ENCODE measurements at places on chromosomes 12 and 14.

DNA sequence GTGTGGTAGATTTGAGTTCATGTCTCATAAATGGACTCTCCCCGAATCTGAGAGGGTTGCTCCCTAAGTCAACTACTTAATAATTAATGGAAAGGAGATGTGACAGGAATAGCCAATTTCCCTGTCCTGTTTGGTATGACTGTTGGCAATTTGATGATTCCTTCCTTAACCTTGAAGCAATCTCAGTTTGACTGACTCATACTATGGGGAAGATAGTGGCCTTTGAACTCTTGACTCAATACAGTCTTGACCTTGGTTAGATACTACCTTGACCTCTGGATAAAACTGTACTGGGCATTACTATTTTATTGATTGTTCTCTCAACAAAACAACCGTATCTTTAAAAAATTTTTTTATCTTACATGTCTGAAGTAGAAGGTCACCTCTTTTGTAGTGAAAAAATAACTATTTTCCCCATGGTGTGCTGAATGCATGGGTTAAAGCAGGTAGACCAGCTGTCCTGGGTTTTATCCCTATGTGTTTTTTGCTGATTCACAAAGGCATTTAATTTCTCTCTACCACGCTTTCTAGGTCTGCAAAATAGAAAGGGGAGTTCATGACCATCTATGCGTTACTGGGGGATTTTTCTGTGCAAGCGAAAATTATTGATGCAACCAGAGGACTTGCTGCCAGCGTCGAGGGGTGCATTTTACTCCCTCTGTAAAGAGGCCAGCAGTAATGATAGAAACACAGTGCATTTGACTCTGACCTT lies 80.1 kb downstream of the ETV6 start:
- no peak for DNase-seq

- no peak for DNase-seq
Measured at GRCh38 chr14:52299692-52300278, 14.3 kb upstream of the PTGER2 start.

GRCh38 chr14:25607192-25607591 lies 557.2 kb upstream of the STXBP6 start:
- no peak for DNase-seq

GRCh38 chr12:121805171-121806008 lies 1.6 kb downstream of the SETD1B start:
- peak; percentile 53 for DNase-seq

DNA sequence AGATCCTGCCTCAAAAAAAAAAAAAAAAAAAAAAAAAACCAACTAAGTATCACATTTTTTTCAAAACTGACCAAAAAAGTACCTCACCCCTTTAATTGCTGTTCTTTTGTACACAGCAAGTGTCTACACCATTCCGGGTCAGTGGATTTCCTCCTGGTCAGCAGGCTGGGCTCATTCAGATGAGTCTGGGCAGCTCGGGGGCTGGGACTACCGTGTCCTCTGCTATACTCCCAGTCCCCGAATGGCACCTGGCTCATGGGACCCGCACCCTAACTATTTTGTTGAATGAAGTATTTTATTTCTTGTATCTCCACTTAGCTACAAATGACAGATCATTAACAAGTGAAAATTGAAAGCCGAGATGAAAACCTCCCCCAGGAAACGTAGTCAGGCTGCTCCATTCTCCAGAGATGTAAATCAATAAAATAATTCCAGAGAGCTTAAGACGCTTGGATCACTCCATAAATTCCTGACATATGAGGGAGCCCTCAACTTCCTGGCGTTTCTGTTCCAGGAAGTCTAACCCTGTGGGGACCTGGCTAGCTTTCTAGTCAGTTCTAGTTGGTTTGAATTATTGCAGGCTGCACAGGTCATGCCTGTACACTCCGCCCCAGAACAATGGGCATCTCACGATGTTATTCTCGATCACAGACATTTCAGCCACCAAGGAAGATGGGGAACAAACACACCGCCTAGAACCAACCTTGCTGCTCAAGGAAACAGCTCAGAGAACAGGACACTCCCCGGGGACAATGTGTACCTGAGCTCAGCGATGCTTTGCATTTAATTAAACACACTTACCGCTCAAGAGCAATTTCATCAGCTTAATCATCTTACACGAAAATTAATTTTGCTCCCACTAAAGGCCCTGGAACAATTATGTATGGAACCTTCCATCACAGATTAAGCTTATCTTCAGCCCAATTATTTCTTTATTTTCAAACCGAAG lies 76.3 kb downstream of the RIMBP2 start:
- DNase-seq, result no peak

DNA sequence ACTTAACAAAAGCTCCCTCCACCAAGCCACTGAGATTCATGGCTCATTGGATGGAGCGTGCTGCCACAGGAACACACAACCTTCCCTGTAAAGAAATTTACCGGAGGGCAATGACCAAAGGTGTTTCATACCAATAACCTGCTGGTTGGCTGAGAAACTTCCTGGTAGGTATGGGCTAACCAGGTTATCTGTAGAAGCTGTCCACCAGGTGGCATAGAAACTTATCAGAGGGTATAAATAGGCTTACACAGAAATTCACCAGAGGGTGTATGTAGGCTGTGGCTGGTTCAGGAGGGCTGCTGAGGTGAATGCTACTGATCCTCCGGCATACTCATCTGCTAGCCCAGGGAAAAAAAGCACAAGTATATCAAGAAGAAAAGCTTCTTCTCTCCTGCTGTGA lies 27.1 kb upstream of the MTERF2 start:
- no peak for DNase-seq

- DNase-seq, result no peak
Measured at GRCh38 chr14:56603648-56604047, 24.1 kb downstream of the TMEM260 start.

DNA sequence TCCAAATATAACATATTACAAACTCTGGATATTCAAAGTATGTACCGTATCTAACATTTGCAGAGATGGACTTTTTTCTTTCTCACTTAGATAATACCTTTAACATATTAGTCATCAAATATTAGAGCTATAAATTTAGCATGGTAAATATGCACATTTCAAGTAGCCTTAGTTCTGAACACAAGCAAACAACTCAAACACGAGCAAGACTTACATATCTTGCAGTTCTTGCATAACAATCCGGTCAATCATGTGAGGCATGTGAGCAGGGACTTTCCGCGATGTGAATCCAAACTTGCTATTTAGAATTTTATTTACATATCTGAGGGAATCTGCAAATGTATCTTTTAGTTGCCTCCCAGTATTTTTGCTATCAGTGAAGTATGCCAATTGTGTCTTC lies 22.1 kb upstream of the SYCP3 start:
- DNase-seq, result no peak

DNA sequence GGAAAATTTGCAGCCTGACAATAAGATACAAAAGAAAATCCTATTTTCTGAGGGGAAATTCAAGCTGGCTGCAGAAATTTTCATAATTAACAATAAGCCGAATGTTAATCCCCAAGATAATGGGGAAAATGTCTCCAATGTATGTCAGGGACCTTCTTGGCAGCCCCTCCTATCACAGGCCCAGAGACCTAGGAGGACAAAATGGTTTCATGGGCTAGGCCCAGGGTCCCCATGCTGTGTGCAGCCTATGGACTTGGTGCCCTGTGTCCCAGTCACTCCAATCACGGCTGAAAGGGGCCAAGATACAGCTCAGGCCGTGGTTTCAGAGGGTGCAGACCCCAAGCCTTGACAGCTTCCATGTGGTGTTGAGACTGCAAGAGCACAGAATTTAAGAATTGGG lies 11.2 kb downstream of the C12orf50 start:
- DNase-seq, result no peak

GRCh38 chr12:10179776-10180181 lies 947 bp downstream of the TMEM52B start:
- no peak for DNase-seq

GRCh38 chr12:91511795-91512420 lies 329.3 kb upstream of the DCN start:
- DNase-seq, result no peak

- peak; percentile 90 for DNase-seq
Measured at GRCh38 chr12:113462117-113462774, 9.4 kb downstream of the LHX5 start.

DNA sequence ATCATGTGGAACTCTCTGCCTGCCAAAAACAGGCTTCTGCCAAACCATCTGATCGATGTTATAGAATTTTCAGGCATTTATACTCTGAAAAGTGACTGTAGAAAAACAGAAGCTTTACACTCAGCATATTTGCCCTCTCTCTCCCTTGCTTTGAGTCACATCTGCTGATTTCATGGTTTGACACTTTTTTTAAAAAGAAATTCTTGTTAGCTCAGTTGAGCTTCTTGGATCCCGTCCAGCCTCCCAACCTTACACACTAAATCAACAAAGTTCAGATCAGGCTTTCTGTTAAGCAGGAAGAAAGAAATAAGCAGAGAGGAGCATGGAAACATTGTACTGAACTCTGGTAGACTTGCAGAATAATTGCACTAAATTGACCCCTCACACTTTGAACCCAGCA lies 193.6 kb upstream of the SEL1L start:
- no peak for DNase-seq

- no peak for DNase-seq
Measured at GRCh38 chr12:69028941-69029729, 96.2 kb upstream of the CPM start.

DNA sequence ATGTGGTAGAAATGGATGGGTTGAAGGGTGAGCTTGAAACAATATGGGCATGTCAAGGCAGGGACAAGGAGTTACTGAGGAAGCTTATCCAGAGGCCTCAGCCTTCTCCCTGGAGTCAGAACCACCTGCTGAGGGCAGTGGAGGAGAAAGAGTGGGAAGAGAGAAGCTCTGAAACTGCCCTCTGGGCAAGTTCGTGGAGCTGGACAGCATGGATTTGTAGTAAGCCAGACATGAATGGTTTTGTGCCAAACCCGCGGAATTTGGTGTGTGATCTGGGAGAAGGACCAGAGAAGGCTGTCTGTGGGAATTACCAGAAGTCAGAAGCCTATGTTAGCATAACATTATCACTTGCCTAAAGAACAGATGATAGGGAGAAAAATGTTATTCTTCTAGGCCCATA lies 164.8 kb downstream of the SLC41A2 start:
- DNase-seq, result no peak

All from left ventricle myocardium superior (tissue), 1 donor.